Kidney capillary endothelial cell (primary cell): ENCODE measurements at places on chromosomes 2 and 18.

- no peak for DNase-seq
These were observed 55.0 kb upstream of the MCFD2 start for GRCh38 chr2:46970334-46971288.

GRCh38 chr2:204175552-204176271 lies 239.1 kb downstream of the ICOS start:
- no peak for DNase-seq

DNA sequence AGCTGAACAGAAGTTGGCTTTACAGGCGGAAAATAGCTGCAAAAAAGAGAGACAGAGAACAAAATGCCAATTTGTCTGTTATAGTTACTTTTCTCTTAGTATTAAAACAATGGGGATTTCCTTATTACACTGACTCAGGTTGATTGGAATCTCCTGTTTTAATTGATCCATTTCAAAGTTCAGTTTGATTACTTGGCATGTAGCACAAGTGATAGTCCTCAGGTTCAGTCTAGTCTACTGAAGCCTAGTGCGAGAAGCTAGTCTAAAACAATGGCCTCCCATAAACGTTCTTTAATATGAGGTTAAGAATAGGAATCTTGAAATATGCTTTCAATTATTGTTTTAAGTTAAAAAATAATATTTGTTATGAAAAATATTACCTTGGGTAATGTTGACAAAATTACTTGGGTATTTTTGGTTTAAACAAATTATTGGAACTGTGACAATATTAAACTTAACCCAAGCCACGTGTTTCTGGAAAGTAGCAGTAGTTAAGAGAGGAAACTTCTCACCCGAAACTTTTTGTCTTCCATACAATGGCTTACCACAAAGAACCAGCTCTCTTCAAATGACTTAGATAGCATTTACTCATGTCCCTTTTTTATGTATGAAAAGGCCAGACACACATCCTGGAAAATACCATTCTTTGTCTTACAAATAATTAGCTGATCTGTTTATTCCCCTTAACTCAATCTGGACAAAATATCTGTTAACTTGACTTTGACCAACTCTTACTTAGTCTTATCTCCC lies 1326.2 kb upstream of the TMEFF2 start:
- DNase-seq: no peak

DNA sequence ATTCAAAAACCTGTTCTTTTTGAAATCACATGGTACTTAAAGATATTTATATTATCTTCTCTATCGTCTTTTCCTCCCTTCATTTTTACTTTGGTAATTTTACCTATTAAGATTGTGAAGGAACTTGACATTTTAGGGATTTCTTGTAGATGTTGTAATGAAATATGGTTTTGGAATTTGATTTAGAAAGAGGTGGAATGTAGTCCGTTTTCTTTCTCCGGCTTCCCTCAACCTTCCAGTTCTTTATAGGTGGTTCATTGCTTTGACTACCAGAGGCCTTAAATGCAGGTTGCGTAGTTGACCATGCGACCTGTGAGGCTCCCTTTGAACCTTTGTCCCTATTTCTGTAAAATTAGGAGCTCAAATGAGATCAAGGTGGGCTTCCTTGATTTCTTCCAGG lies 24.5 kb downstream of the ITGA6 start:
- DNase-seq: no peak

DNA sequence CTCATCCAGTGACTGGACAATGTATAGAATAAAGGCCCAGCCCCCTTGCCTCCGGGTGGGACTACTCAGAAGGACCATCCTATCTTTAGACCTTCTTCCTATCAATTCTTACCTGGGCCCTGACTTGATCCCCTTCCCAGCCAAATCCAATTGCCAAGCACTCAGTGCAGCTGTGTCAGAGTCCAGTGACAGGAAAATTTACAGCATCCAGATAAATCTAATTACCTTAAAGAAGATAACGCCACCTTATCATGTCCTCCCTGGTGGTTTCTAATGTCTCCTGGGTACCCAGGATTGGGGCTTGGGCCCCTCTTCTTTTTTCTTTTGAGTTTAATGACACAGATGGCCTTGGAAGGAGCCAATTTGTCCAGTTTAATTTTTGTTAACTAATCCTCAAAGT lies 19.3 kb downstream of the LHCGR start:
- DNase-seq: no peak
